ENCODE measurements at places on chromosomes 1 and 21.

DNA sequence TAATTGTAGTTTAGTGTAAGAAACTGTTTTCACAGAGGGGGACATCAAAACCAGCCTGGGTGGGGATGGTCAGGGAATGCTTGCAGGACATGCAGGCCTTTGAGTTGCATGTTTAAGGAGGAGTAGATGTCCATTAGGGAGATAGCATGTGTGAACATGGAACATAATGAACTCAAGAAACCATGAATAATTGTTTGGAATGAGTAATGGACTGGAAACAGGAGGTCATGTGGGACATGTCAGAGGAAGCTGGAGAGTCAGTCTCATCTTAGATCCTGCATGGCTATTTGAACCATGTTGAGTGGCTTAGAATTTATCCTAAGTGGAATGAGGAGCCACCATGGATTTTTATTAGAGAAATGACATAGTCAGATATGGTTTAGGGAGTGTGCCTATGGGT, 86.4 kb downstream of the RPE65 start:
- DNase-seq: no peak

GRCh38 chr1:111197598-111198284, 2.7 kb downstream of the DENND2D start:
- DNase-seq: no peak

DNA sequence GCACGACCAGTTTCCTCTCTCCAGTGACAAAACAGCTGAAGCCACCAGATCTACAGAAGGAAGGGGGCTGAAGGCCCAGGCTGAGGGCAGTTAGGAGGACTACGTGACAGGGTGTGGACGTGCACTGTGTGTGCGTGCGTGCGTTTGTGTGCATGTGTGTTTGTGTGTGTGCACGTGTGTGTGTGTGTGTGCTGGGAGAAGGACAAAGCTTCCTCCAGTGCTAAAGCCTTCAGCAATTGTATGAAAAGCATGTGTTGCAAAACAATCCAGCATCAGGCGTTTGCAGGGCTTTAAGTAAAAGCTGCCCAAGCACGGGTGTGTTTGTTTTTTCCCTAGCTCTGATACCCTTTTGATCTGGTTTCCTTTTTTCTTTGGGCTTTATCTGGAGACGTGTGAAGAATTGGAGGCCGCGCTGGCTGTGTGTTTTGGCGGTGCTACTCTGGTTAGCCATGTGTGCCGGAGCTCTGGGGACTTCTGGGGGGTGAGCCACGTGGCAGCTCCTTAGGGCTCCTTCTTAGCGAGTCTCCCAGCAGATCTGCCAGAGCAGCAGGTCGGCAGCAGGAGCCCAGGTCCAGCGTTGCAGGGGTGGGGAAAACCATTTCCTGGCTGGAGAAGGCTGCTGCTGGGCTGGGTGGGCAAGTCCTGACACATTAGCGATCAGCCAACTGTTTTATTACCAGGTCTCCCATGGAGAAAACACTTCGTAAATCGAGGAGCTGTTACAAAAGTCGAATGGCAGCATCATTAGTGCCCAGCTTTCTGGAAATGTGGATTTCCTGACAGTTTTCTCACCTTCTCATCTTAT, 73.4 kb downstream of the UCK2 start:
- DNase-seq: no peak

- peak; percentile 81 for DNase-seq
Measured at GRCh38 chr1:115067161-115067859, 22.0 kb downstream of the TSPAN2 start.

DNA sequence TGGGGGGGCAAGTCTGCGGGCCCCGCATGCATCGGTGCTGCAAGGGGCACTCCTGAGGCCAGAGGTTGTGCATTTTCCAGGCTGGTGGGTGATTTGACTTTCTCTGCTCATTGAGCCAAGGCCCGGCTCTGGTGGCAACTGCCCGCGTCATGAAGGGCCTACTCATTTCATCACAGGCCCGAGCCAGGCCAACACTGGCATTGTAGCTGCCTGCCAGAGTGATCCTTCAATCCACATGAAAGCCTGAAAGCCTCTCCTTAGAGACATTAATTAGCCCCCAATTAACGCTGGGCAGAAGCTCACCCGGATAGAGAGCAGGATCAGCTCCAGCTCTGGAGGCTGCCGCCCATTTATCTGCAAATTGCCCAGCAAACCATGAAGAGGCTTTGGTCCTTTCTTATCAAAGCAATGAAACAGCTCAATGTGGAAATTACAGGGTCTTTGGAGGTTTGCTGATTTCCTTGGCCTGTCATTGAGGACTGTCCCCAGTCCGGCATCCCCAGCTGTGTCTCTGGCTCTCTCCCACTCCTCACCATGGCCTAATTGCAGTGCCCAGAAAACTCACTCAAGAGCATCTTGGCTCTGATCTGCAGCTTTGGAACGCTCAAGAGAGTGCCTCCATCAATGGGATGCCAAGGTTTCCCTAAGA, 50.4 kb upstream of the STUM start:
- no peak for DNase-seq

GRCh38 chr1:160429125-160429561, 28.8 kb downstream of the VANGL2 start:
- DNase-seq: no peak

- no peak for DNase-seq
Measured at GRCh38 chr21:25960402-25960801, 210.2 kb downstream of the APP start.

Data from EL (cell line).